Stimulated activated CD4-positive, alpha-beta T cell treated with anti-CD3 and anti-CD28 coated beads, TNF-alpha, amount 100 ng/mL, for 48 hours (primary cell): ENCODE measurements at places on chromosomes 11 and 22.

GRCh38 chr11:6489306-6489705, 7.8 kb upstream of the DNHD1 start:
- no peak for DNase-seq

- no peak for DNase-seq
These were observed 17.7 kb upstream of the RASSF10 start for GRCh38 chr11:12991426-12991825.

DNA sequence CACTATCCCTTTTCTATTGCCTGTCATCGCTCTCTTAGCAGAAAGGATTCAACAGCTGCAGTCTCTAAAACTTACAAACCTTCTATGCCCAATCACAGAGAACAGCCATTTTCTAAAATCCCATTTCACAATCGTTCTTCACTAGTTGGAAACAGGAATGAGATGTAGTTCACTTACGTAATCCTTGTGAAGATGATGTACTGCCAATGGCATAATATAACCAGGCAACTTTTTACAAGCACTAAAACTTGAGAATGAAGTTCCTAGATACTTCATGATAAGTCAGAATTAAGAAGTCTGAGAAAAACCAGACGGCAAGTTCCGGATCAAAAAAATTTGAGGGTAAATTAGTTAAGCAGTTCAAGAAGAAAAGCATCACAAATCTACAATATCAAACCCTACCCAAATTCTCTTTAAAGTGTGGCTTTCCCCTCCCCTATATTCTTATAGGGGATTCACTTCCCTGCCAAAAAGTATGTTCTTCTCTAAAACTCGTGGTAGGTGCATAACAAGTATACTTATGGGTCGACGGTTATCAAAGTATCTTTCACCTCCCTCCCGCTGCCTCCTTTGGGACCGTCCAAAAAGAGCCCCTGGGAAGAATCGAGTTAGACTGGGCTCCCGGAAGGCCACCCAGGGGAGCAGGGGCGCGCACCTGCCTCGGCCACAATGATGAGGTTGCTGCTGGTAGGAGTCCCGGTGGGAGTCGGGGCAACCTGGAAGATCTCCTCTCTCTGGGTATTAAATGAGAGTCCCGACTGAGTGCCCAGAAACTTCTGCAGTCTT, 666 bp downstream of the MSANTD4 start:
- DNase-seq = no peak

DNA sequence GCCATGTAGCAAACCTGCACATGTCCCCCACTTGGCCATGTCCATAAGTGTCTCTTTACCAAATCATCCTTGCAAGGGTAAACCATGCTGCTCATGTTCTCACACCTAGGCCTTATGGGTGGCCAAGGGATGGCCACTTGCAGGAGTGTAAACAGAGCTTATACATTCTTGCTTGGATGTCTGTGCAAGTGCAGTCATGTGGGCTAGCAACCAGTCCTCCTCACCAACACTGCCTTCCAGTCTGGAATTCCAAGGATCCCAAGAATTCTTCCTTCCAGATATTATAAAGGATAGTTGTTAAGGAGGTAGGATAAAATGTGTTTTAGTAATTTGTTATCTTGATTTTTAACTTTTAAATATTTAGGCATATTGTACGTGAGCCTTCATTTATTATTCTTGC, 47.8 kb upstream of the OR5P2 start:
- no peak for DNase-seq

GRCh38 chr11:36394926-36395325, 98.8 kb downstream of the PRR5L start:
- DNase-seq = no peak

GRCh38 chr22:37020192-37020479, 594 bp downstream of the MPST start:
- DNase-seq = no peak
